ENCODE measurements at places on chromosomes 11 and 22.

DNA sequence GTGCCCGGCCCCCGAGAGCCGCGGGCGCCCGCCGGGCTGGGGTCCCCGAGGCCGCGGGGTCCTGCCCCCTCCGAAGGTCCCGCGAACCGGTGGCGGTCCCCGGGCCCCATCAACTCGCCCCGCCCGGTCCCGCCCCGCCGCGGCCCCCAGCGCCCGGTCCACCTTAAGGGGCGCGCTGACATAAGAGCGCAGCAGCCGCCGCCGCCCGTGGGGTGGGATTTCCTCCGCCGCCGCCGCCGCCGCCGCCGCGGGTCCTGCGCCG lies at the start of gene ZDHHC8:
Gene ZDHHC8 (plus strand): TSS at position 208 of the 262 bp plus-strand sequence. CDS start 144 bp downstream, outside the sequence.
- peak within 1 kb of the TSS; percentile 72 for H3K4me3 ChIP-seq
- H3K4me1 ChIP-seq = peaks cover 24% of the 10 kb centered on the region

DNA sequence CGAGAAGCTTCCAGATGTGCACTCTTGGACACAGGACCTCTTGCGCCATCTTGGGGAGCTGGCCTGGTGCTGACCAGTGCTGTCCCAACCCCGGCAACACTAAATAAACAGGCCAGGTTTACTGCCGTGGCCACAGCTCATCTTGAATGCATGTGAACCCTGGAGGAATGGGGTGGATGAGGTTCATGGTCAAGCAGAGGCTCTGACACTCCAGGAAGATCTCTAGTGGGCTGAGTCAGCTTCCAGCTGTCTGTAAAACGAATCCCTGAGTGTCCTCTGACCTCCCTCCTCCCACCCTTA lies 51.8 kb downstream of the ALX4 start:
- H3K4me3 ChIP-seq = no peak overlapping the region
- peaks cover 3% of the 10 kb centered on the region for H3K36me3 ChIP-seq
- H3K27me3 ChIP-seq = no peaks in the 10 kb centered on the region
- H3K27ac ChIP-seq = no peak overlapping the region

- peaks cover 71% of the 10 kb centered on the region for H3K36me3 ChIP-seq
- no peak overlapping the region for H3K27ac ChIP-seq
- no peak overlapping the region for H3K4me3 ChIP-seq
- H3K27me3 ChIP-seq = no peaks in the 10 kb centered on the region
- H3K4me1 ChIP-seq = peaks cover 14% of the 10 kb centered on the region
Observed at GRCh38 chr11:134207538-134208239, 16.1 kb downstream of the NCAPD3 start.

DNA sequence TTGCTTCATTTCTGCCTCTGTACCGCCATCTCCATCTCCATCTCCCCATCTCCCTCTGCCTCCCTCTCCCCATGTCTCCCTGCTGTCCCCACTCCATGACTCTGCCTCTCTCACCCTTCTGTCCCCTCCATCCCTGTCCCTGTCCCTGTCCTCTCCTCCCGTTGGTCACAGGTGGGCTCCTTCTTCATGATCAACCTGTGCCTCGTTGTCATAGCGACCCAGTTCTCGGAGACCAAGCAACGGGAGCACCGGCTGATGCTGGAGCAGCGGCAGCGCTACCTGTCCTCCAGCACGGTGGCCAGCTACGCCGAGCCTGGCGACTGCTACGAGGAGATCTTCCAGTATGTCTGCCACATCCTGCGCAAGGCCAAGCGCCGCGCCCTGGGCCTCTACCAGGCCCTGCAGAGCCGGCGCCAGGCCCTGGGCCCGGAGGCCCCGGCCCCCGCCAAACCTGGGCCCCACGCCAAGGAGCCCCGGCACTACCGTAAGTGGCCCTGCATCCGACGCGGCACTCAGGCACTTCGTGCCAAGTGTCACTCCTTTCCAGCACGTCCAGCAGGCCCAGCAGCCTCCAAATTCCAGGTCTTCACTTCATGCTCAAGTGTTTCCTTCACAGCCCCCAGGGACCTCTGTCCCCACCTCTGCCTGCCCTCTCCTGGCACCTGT lies 76.0 kb downstream of the CACNA1I start:
- H3K36me3 ChIP-seq = no peaks in the 10 kb centered on the region
- H3K4me3 ChIP-seq = no peak overlapping the region
- no peak for DNase-seq
- no peaks in the 10 kb centered on the region for H3K27me3 ChIP-seq

- H3K27me3 ChIP-seq = no peaks in the 10 kb centered on the region
- H3K36me3 ChIP-seq = no peaks in the 10 kb centered on the region
Observed at GRCh38 chr11:61267437-61267841, 26.5 kb downstream of the PGA5 start.

DNA sequence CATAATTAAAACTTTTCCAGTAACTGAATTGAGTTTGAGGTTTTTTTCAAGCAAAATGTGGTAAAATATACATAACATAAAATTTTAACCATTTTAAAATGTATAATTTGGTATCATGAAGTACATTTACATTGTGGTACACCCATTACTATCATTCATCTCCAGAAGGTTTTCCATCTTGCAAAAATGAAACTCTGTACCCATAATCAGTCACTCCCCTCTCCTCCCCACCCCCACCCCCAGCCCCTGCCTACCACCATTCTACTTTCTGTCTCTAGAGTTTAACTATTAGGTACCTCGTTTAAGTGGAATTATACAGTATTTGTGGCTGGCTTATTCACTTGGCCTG lies 63.7 kb downstream of the MICAL2 start:
- H3K4me1 ChIP-seq = peaks cover 56% of the 10 kb centered on the region
- H3K27ac ChIP-seq = peak overlapping the region; percentile 86

DNA sequence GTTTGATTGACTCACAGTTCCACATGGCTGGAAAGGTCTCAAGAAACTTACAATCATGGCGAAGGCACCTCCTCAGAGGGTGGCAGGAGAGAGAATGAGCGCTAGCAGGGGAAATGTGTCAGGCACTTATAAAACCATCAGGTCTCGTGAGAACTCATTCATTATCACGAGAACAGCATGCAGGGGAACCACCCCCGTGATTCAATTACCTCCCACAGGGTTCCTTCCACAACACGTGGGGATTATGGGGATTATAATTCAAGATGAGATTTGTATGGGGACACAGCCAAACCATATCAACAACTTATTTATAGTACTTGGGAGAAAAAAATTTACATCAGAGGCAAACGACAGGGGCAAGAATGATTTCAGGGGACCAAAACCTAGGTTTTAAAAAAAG lies 3.0 kb downstream of the ME3 start:
- H3K27me3 ChIP-seq = peaks cover 49% of the 10 kb centered on the region
- peaks cover 8% of the 10 kb centered on the region for H3K4me1 ChIP-seq
- no peak overlapping the region for H3K27ac ChIP-seq
- no peak for DNase-seq

DNA sequence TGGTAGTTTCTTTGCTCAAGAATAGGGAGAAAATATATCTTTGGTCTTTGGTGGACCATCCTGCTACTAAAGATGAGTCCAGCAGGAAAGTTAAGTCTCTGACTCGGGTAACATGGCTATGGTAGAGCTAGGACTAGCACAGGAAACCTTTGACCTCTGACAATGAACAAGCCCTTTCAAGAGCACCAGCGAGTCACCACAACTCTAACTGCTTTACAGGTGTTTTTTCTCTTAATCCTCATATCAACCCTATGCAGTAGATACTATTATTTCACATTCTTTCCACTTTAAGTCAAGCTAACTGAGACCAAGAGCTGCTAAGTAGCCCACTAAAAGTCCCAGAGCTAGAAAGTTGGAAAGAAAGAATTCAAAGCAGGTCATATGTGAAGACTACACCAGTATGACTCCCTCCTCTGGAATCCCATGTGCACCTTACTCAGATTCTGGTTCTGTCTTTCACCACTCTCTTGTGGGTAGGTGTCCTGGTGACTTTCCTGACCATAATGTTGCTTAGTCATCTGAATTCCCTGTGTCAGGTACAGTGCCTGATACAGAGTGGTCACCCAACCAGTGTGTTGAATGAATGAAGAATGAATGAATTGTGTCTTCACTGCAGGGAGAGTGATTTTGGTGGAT lies 53.8 kb upstream of the ME3 start:
- no peak for DNase-seq
- H3K36me3 ChIP-seq = no peaks in the 10 kb centered on the region
- peaks cover 2% of the 10 kb centered on the region for H3K27me3 ChIP-seq
- H3K4me3 ChIP-seq = no peak overlapping the region

- DNase-seq = peak; percentile 83
- H3K36me3 ChIP-seq = peaks cover 44% of the 10 kb centered on the region
- peaks cover 68% of the 10 kb centered on the region for H3K4me1 ChIP-seq
- H3K27me3 ChIP-seq = no peaks in the 10 kb centered on the region
- peak overlapping the region; percentile 87 for H3K4me3 ChIP-seq
- peak overlapping the region; percentile 99 for H3K27ac ChIP-seq
Observed at GRCh38 chr11:66317322-66317722, 478 bp upstream of the CD248 start.

GRCh38 chr11:67416416-67417335 lies 1.2 kb downstream of the CARNS1 start:
- peaks cover 6% of the 10 kb centered on the region for H3K36me3 ChIP-seq
- peak; percentile 66 for DNase-seq
- H3K27me3 ChIP-seq = peaks cover 2% of the 10 kb centered on the region
- peak overlapping the region; percentile 83 for H3K27ac ChIP-seq
- H3K4me3 ChIP-seq = peak overlapping the region; percentile 62
- peaks cover 73% of the 10 kb centered on the region for H3K4me1 ChIP-seq

GRCh38 chr11:109939166-109939810 lies 153.9 kb upstream of the ZC3H12C start:
- DNase-seq = no peak
- H3K4me1 ChIP-seq = no peaks in the 10 kb centered on the region
- peaks cover 14% of the 10 kb centered on the region for H3K27me3 ChIP-seq
- H3K27ac ChIP-seq = no peak overlapping the region
- H3K36me3 ChIP-seq = no peaks in the 10 kb centered on the region

DNA sequence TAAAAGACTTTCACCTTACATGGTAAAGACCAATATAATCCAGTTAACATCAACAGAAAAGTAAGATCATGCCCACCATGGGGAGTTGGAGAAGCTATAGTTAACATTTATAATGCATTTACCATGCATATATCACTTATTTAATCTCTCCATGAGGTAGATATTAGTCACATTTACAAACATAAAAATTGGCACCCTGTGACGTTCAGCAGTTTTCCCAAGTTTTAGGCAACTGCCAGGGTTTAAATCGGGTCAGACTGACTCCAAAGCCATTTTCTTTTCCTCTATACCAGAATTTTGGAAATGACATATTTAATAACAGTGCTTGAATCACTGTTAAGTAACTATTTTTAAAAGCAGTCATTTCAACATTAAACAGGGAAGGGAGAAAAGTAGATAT lies 266.3 kb downstream of the DDX10 start:
- H3K36me3 ChIP-seq = no peaks in the 10 kb centered on the region
- peaks cover 3% of the 10 kb centered on the region for H3K4me1 ChIP-seq
- DNase-seq = no peak
- no peaks in the 10 kb centered on the region for H3K27me3 ChIP-seq
- no peak overlapping the region for H3K27ac ChIP-seq

- H3K27me3 ChIP-seq = no peaks in the 10 kb centered on the region
- H3K4me1 ChIP-seq = peaks cover 6% of the 10 kb centered on the region
- no peak for DNase-seq
- no peak overlapping the region for H3K4me3 ChIP-seq
- no peak overlapping the region for H3K27ac ChIP-seq
- peaks cover 57% of the 10 kb centered on the region for H3K36me3 ChIP-seq
Observed at GRCh38 chr11:71499125-71499524, 27.9 kb upstream of the KRTAP5-7 start.

DNA sequence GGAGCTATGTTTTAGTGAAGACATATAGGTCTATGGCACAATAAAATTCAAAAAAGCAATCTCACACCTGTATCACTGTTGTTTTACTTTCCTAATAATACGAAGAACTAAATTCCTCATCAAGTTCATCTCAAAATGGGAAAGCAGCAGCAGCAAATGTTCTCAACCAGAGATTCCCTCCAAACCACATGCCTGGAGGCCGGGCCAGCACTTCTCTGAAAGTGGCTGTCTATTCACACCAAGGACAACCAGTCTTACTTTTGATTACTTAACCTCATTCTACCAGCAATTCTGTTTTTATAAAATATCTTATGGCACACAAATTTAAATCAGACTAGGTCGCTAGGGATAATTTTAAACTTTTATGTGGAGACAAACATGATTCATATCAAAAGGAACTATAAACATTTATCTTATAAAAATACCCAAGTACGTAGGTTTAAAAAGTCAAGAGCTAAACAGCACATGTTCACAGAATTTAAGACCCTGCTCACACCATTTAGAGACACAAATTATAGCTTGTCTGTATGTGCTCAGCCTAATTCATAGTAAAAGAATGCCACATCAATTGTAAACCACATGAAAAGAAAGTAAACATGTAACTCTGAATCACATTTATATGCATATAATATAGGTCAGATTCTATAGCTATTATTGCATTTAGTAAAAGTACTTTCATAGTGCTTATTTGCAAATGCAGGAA lies 46.1 kb downstream of the RRAS2 start:
- H3K27ac ChIP-seq = no peak overlapping the region
- no peaks in the 10 kb centered on the region for H3K27me3 ChIP-seq
- no peak for DNase-seq
- peaks cover 19% of the 10 kb centered on the region for H3K36me3 ChIP-seq
- no peak overlapping the region for H3K4me3 ChIP-seq
- H3K4me1 ChIP-seq = peaks cover 44% of the 10 kb centered on the region

GRCh38 chr22:30717331-30717921 lies 22.8 kb downstream of the OSBP2 start:
- DNase-seq = no peak
- no peak overlapping the region for H3K27ac ChIP-seq
- H3K4me3 ChIP-seq = no peak overlapping the region
- H3K36me3 ChIP-seq = no peaks in the 10 kb centered on the region
- H3K27me3 ChIP-seq = no peaks in the 10 kb centered on the region

- H3K27me3 ChIP-seq = no peaks in the 10 kb centered on the region
- no peak overlapping the region for H3K4me3 ChIP-seq
- H3K27ac ChIP-seq = no peak overlapping the region
- H3K4me1 ChIP-seq = peaks cover 6% of the 10 kb centered on the region
Observed at GRCh38 chr11:9512370-9513019, 51.7 kb downstream of the ZNF143 start.

GRCh38 chr22:36829370-36830002 lies 12.7 kb upstream of the PVALB start:
- H3K27me3 ChIP-seq = peaks cover 38% of the 10 kb centered on the region
- no peaks in the 10 kb centered on the region for H3K36me3 ChIP-seq
- no peak for DNase-seq
- no peak overlapping the region for H3K4me3 ChIP-seq
- H3K27ac ChIP-seq = no peak overlapping the region

GRCh38 chr22:19522190-19522880 lies 1.9 kb downstream of the CLDN5 start:
- H3K27me3 ChIP-seq = peaks cover 28% of the 10 kb centered on the region
- H3K36me3 ChIP-seq = peaks cover 18% of the 10 kb centered on the region
- no peak overlapping the region for H3K27ac ChIP-seq
- no peak for DNase-seq
- H3K4me1 ChIP-seq = peaks cover 16% of the 10 kb centered on the region

DNA sequence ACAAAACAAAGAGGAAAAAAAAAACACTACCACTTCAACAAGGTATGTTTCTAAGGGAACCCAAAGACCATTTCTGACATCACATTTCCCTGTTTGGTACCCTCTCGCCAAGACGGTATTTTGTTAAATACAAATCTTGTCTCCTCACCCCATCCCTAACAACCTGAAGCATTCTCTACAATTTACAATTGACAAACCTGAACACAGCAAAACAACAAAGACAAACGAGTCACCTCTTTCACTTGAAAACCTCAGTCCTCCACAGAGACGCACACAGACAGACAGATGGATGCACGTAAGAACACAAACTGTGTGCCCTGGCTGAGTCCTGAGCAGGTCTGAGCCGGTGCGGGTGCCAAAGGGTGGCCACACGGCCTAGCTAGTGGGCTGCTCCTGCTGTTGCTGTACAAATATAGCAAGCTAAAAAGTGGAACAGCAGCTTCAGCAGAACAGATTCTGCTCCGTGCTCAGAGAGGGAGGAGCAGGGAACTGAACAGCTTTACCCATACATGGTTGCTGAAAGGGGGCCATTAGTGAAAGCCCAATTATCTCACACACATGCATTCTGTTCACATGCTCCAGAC lies 28.5 kb downstream of the CELF1 start:
- H3K4me3 ChIP-seq = no peak overlapping the region
- H3K4me1 ChIP-seq = peaks cover 45% of the 10 kb centered on the region
- DNase-seq = no peak
- peak overlapping the region; percentile 37 for H3K27ac ChIP-seq

Data from activated CD8-positive, alpha-beta T cell treated with anti-CD3 and anti-CD28 coated beads, Interleukin-2, amount 10 ng/mL, durations not matched to agents 7 days and 5 days (primary cell).